Amniotic epithelial cell (primary cell): ENCODE measurements at places on chromosomes 5 and 9.

DNA sequence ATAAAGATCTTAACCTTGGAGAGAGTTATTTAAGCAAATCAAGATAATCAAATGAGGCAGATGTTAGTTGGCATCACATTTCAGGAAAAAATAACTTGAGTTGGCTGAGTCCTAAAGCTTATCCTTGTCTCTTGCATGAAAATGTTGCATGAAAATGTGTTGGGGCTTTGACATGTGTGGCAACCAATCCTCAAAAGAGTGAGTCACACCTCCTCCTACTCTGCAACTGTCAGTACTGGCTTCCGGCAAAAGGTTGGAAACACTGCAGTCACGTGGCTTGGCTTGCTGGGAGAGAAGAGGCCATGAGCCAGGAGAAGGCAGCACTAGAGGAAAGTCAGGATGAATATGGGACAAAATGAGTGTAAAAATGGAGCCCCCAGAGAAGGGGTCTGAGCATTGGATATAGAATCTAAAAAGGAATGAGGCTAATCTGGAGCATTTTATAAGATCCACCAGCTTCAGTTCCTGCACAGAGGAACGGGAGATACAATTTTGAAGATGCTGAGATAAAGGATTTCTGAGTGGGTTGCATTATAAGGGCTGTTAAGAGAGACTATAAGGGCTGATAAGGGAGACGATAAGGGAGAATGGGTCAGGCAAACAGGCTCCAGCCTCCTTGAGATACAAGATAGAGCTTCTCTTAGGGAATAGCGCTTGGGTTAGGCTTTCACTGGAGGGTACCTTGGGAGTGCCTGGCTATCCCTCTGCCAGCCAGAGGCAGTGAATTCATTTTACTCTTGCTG is 43.1 kb downstream of the SPATA31D1 start:
- peak; percentile 91 for DNase-seq

GRCh38 chr9:127903557-127904475 is 4.4 kb upstream of the ST6GALNAC6 start:
- no peak for DNase-seq

DNA sequence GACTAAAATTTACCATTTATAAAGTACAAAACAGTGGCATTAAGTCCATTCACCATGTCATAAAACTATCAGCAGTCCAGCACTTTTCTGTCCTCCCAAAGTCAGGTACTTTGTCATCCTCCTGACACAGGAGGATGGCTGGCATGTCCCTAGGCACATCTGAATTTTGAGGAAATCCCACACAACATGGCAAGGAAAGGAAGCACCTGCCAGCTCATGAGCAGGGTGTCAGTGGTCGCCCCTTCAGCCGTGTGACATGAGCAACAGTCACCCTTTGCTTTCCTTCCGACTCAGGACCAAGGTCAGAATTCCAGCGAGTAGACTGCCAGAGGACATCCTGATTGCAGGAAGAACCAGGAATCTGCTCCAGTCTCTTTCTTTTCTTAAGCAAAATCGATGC is 77.1 kb downstream of the PPARGC1B start:
- no peak for DNase-seq

DNA sequence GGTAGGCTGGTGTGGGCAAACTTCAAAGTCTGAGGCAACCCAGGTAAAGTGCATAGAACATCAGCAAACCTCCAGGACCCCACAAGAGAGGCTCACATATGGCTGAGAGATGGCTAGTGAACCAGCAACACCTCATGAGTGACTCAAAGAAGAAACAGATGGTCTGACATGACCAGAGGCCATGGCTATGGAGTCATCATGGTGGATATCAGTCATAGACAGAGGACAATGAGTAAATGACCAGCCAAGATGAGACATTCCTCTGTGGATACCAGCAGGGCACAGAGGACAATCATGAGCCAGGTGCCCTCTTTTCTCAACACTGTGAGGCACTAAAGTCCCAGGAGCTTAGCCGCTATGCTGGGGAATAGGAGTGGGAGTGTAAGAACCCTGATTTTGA is 180.8 kb downstream of the RASEF start:
- no peak for DNase-seq

- no peak for DNase-seq
Observed at GRCh38 chr9:106726070-106726815, 136.7 kb upstream of the ZNF462 start.

GRCh38 chr9:128420651-128421481 is at the start of gene CERCAM:
Gene CERCAM (plus strand): TSS chr9:128420857. CDS start chr9:128420878, 21 bp downstream.
- peak; percentile 15 for DNase-seq
